Cardiac ventricle fibroblast (primary cell): ENCODE measurements at places on chromosomes 13 and 19. TPM values are rescaled to one million over a fixed set of nuclear protein-coding genes. Genes with fewer than 3 reads are reported as not detected.

Gene NLRP7
- total RNA-seq, result not detected in 2 replicates

Gene NUMBL
- 61.5 and 151 TPM in 2 replicates for total RNA-seq

Gene ZNF528
- 10.4 and 19.5 TPM in 2 replicates for total RNA-seq

Gene TEX26
- not detected in 2 replicates for total RNA-seq

Gene SIGLEC8
- total RNA-seq, result not detected in 2 replicates

Gene BEST2
- total RNA-seq, result not detected in 2 replicates
